ENCODE measurements at places on chromosomes 13 and 19. TPM values are rescaled to one million over a fixed set of nuclear protein-coding genes. Genes with fewer than 3 reads are reported as not detected.

Gene ZNF274
- total RNA-seq = 14.7 TPM

Gene EID2
- total RNA-seq = 46.4 TPM

Gene ADGRE1
- total RNA-seq = 3.8 TPM

Gene GRIN3B
- 1.8 TPM for total RNA-seq

Gene MBD3L2
- not detected for total RNA-seq

Gene ISYNA1
- 43.9 TPM for total RNA-seq

Gene JAK3
- total RNA-seq = 0.19 TPM

Gene MEF2B
- 0.44 TPM for total RNA-seq

Gene IZUMO4
- total RNA-seq = 0.41 TPM

Gene HOMER3
- 28.6 TPM for total RNA-seq

Gene NOVA2
- total RNA-seq = 0.13 TPM

Gene RFPL4A
- 0.53 TPM for total RNA-seq

Gene CFAP97D2
- total RNA-seq = not detected

Gene CGB8
- 1.9 TPM for total RNA-seq

Gene UBE2L5
- total RNA-seq = not detected

Gene RASGRP4
- total RNA-seq = not detected

Gene RPL18
- total RNA-seq = 3,592 TPM

Gene C1QTNF9B
- not detected for total RNA-seq

Gene CYP2S1
- 24.9 TPM for total RNA-seq

Gene BLOC1S3
- 17.6 TPM for total RNA-seq

Gene KIRREL2
- total RNA-seq = 0.74 TPM

Data from A549 treated with GW870086 at 1 μM for 4 hours (cell line).